ENCODE measurements at places on chromosomes 12 and 14.

DNA sequence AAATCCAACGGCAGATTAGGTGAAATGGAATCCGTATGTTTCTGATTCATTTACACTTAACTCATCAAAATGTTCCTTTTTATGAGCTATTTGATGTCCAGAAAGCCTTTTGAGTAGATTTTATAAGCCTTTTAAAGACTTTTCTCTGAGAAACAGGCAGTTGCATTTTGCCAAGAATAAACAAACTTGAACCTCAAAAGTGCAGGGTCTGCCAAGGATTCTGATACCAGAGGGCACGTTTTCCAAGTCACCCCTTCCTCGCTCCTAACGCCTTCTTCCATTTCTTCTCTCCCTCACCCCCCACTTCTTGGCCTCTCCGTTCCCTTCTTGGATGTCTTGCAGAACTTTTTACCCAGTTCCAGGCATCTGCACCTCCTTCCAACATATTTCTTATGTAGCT is 200.6 kb upstream of the TBX3 start:
- no peak for DNase-seq

- DNase-seq: no peak
These were observed 11.3 kb downstream of the SAV1 start for GRCh38 chr14:50656776-50657175.

GRCh38 chr12:132771126-132771838 is 9.7 kb upstream of the ANKLE2 start:
- DNase-seq: no peak

DNA sequence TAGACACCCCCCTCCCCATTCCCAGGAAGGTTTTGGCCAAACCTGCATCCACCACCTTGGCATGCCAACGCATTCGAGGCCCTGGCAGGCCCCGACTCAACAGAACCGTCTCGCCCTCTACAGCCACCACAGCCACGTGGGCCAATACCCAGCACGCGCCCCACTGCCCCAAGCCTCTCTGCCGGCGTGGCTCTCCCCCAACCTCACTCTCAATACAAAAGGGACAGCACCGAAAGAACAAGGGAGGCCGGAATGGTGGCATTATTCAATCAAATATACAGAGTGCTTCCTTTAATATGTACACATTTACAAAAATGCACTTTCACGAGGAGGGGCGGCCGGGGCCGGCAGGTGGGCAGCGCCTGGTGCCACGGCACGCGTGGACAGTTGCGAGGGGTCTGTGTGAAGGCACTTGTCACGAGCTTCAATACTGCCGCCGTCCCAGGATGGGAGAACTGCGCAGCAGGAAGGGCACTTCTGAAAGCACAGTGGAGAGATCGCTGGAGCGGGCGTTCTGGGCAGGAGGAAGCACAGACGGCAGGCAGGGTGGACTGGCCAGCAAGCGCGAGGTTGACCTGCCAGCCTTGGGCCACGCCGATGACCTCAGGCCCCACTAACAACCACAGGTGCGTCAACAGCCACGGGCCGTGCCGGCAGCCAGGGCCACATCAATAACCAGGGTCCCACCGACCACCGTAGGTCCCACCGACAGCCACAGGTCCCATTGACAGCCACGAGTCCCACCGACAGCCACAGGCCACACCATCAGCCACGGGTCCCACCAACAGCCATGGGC is 26.9 kb downstream of the JAG2 start:
- no peak for DNase-seq
